ENCODE measurements at places on chromosomes 11 and 22.

GRCh38 chr11:70111269-70112016, 33.3 kb downstream of the ANO1 start:
- DNase-seq: no peak

- no peak for DNase-seq
Measured at GRCh38 chr11:72940417-72940816, 126.2 kb downstream of the ATG16L2 start.

GRCh38 chr11:132941024-132941646, 591.2 kb downstream of the OPCML start:
- DNase-seq: peak; percentile 17

DNA sequence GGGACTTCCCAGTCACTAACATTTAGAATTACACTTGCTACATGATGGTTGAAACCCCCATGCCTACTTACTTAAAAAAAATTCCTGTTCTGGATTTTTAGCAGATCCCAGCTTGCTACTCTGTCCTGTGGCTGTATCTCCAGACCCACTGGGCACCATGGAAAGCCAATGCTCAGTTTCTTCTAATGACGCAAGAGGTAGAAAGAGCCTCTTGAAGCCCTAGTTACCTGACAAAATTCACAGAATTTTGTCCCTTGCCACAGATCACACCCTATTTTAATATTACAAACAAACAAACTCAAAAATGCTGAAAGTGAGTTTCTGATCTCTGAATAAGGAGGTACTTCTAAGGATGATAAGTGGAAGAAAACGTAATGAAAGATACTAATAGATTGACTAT, 24.3 kb upstream of the TENM4 start:
- no peak for DNase-seq

GRCh38 chr11:87097582-87097981, 59.8 kb downstream of the TMEM135 start:
- peak; percentile 51 for DNase-seq

DNA sequence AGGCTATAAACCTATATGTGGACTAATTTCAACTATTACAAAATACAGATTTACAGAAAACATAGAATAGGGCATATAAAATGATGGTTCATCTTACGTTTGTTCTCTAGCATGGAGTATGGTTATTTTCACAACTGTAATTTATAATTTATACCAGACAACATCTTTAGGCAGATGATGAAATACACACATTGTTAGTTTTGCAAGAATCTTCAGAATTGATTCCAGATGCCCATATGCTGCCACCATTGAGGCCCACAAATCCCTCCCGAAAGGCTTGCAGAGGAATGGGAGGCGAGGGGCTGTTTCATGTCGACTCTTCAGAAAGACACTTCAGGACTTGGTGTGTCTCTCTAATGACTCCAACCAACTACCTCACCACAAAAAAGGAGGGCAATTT, 6.2 kb downstream of the PTPN5 start:
- no peak for DNase-seq

DNA sequence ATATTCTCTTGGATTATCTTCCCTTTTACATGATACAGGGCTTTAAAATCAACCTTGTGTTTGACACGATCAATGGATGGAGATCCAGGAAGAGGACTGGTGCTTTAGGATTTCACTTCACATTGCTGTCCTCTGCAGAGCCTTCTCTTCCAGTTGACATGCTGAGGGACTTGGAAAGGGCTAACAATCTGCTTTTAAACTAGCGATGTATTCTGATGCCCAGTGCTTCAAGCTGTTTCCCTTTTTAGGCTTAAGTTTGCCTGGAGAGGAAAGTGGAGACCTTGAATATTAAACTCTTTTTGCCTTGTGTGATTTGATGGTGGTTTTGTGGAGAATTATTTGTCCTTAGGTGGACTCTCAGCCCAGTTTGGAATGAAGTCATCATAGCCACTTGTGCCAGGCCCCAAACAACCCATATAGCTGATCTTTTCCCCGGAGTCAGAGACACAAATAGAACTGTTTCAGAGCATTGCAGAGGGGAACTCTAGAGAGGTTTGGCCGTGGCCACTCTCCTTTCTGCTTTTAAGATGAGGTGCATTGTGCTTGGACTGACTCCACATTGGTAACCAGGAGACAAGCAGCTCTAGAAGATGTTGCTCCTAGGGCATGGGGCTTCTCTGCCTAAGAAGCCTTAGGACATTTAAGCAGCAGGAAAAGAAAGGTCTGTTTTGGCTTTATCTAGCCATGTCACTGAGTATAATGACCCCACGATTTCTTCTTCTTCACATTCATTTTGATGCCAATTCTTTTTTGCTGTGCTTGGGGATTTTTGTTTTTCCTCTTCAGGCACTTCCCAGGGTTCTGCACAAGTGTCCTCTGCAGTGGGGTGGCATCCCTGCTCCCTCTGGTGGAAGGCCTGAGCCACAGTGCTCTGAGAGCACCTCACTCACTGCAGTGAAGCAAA, 152.8 kb downstream of the NCAM1 start:
- DNase-seq: peak; percentile 9

GRCh38 chr11:75280770-75281468, 40.3 kb downstream of the TPBGL start:
- no peak for DNase-seq

GRCh38 chr22:38713921-38714320, 8.2 kb downstream of the GTPBP1 start:
- no peak for DNase-seq

DNA sequence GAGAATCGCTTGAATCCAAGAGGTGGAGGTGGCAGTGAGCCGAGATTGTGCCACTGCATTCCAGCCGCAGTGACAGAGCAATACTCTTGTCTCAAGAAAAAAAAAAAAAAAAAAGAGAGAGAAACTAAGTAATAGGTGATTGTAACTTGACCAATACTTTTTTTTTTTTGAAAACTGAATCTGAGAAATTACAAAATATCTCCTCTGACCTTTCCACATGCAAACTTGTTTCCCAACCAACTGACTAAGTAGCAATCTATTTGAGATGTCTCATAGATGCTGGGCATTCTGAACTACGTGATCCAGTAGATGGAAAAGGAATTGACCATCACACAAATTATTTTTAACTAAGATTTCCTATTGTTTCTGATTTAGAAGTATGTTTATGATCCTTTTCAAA, 407.3 kb upstream of the CHORDC1 start:
- no peak for DNase-seq

GRCh38 chr11:96228910-96229309, 114.1 kb downstream of the MAML2 start:
- no peak for DNase-seq

GRCh38 chr11:38818720-38819119, 2220.7 kb upstream of the RAG2 start:
- DNase-seq: no peak

GRCh38 chr11:8386134-8386864, 122.6 kb upstream of the LMO1 start:
- no peak for DNase-seq

- DNase-seq: peak; percentile 65
Measured at GRCh38 chr11:29527391-29527936, 489.4 kb downstream of the KCNA4 start.

DNA sequence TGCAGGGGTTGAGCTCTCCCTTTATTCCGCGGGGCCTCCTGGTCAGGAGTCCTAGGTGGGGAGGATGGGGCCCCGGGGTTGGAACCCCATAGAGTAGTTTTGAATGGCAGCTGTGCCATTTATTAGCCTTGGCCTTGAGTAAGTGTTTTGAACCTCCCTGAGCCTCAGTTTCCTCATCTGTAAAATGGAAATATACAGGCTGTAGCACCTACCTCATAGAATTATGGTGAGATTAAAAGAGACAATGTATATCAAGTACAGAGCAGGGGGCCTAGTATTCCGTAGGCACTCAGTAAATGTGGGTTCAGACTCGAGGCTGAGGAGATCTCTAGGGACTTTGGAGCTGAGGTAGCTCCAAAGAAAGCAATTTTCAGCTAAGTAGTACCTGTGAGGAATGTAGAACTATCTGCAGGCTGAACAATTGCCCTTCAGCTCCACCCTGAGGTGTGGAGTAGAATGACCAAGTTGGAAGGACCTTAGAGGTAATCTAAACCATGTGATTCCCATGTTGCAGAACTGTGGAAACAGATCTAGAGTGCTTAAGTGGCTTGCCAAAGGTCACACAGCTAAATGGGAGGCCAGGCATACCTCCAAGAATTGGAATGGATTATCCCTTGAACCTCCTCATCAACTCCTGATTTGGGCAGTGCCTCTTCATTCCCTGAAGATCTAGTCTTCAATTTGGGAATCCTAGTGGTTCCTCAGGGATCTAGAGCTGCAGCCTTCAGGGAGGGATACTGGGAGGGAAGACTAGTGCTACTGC, 682 bp downstream of the PGAP2 start:
- DNase-seq: peak; percentile 75

DNA sequence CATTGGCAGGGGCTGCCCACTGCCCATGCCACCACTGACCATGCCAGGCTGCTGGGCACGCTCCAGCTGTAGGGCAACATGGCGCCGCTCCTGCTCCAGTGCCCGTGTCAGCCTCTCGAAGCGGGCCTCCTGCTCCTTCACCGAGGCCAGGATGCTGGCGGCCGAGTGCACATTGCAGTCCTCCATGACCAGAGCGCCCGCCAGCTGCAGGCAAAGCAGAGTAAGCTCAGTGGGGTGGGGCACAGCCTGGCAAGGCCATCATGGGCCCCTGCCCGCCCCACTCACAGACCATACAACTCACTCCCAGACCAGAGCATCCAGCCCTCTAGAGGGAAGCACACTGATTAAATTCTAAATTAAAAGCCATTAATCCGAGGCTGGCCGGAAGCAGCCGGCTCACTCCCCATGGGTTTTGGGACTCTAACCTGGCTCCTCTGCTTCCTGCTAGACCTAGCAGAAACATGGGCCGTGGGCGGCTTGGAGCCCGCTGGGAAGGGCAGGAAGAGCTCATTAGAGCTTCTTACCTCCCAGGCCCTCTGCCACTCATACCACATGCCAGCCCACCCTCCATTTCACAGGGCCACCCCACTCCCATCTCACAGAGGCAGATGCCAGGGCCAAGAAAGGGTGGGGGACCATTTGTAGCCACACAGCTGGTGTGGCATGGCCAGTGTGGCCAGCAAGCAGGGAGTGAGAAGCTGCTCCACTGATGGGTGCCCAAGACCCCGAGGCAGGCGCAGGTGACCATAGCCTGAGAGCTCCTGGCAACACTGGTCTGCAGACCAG, 25.8 kb downstream of the ARVCF start:
- DNase-seq: no peak

DNA sequence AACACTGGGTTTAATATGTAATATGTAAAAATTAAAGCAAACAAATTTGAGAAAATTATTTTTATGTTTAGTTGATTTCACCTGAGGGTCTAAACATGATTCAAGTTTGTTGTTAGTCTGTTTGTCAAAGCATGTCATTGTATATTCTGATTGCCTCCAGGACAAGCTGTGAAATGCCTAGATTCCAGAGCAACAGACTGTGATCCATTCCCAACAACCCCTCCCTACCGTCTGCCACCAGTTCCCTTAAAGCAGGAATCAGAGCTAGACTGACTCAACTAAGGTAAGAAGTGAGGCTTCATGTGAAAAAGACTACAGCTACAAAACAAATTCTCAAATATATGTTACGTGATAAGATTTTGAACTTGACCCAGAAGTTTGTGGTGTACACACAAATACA, 304.2 kb downstream of the RAB38 start:
- no peak for DNase-seq
